ENCODE measurements at places on chromosomes 13 and 19.

DNA sequence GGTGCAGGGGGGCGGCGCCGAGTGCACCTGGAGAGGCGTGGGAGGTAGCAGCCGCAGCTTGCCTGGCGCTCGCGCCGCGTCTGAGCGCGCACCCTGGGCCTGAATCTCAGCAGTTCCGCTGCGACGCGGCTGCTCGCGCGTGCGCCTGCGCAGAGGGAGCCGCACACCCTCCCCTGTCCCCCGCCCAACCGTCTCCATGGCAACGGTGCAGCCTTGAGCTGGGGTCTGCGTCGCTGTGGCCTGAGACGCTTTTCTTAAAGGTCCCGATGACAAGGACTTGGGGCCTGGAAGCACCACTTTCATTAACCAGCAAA lies at the start of gene PNMA8B:
PNMA8B (minus strand) TSS at position 82 of the 314 bp plus-strand sequence. CDS start 402 bp downstream, outside the sequence.
- DNase-seq: peak; percentile 71

- peak; percentile 11 for DNase-seq
These were observed 2.0 kb downstream of the RPL36 start for GRCh38 chr19:5691822-5692722.

DNA sequence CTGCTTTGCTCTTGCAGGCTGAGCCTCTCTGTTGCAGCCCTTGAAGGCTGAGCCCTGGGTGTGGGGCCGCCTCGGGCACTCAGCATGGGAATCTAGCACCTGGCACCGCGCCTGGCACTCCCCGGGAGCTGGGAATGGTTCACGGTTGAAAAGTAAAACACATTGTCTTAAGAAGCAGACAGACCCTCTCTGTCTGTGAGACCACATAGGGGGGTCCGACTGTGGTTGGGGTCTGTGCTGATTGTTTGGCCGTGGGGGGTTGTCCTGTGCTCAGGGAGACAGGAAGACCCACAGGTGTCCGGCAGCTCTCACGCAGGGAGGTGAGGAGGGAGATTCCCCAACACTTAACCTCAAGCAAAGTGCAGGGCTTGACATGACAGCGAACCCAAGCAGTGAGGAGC lies 64.8 kb downstream of the SOX1 start:
- no peak for DNase-seq

GRCh38 chr13:77714119-77714755 lies 16.8 kb downstream of the SLAIN1 start:
- no peak for DNase-seq

GRCh38 chr19:7469669-7470285 lies 19.1 kb downstream of the PEX11G start:
- DNase-seq: no peak

DNA sequence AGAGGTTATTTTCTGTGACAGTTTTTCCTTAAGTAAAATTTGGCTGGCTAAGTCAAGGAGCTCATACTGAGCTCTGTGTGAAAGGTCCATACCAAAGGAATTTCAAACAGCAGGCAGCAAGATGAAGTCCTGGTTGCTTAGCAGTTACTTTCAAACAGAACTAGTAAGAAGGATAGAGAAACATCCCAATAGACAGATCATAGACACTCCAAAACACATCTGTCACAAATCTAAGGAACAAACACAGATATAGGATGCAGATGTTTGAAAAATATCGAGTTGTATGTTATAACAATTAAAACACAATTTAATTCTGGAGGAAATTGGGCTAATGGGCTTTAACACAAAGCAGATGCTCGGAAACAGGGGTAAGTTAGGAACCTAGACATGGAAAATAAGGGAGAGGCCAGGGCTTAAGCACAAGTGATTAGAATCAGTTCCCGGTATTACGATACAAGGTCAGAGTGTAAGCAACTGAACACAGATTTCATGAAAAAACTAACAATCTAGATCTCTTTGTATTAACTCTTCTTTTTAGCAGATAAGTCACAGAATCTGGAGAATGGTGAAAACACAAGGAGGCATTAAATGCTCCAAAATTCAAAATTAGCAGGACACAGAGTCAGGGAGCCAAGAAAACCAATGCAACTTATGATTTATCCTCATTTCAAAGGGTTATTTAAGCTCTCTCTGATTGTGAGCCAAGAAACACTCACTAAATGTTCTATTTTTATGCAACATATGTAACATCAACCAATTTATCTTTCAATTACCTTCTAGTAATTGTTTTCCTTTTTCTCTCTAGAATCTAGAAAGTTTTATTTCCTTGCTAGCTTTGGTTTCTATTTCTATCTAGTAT lies 1992.9 kb upstream of the PCDH20 start:
- DNase-seq: peak; percentile 57

- no peak for DNase-seq
These were observed 11.0 kb upstream of the CASP14 start for GRCh38 chr19:15038294-15038693.

DNA sequence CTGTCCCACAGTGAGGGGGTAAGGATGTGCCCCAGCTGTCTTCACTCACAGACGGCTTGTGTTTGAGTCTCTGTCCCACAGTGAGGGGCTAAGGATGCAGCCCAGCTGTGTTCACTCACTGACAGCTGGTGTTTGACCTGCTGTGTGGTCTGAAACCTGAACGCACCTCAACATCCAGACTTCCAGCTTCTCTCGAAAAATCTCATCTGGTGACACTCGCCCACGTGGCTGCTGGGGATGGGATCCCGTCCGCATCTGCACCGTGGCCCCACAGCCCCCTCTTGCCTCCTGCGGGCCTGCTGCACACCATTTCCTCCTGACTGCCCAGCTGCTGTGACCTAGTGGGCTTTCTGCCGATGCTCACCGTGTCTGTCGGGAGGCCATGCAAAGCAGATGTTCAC lies 27.3 kb downstream of the CHAF1A start:
- no peak for DNase-seq

- no peak for DNase-seq
These were observed 32.8 kb upstream of the LRCH1 start for GRCh38 chr13:46520166-46520565.

GRCh38 chr19:33724721-33725060 lies 72.0 kb upstream of the KCTD15 start:
- DNase-seq: no peak

DNA sequence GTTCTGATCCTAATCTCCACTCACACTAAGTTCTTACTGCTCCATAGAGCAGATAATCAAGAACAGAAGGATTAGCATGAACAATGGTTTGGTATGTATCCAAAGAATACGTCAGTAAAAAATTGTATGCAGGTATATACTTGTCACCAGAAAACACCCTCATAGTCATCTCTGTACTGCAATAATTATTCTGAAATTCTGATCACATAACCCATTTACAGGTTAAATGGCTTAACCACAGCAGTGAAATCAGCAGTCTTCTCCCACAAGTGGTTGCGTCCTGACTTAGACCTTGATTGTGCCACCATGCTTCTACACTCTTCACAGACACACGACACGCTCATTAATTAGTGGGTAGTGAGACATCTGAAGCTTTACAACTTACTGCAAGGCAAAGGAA lies 50.9 kb downstream of the LNX2 start:
- no peak for DNase-seq

GRCh38 chr19:47226426-47227351 lies 4.3 kb downstream of the BBC3 start:
- DNase-seq: peak; percentile 78

DNA sequence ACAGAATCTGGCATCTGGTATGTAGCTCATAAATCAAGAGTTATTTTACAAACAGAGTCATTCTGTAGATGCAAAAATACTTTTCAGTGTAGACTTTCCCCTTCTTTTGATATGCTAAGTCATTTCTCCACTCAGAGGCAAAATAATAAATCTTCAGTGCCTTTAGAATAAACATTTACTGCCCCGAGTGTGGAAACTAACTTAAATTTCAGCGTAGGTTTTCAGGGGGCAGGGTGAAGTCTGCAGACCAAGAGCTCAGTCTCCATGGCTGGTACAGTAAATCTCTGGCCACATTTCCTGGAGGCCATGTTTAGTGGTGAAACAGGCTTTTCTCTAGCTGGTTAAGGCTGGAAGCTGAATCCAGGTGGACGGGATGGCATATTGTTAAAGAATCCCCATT lies 13.1 kb upstream of the ADPRHL1 start:
- DNase-seq: no peak

DNA sequence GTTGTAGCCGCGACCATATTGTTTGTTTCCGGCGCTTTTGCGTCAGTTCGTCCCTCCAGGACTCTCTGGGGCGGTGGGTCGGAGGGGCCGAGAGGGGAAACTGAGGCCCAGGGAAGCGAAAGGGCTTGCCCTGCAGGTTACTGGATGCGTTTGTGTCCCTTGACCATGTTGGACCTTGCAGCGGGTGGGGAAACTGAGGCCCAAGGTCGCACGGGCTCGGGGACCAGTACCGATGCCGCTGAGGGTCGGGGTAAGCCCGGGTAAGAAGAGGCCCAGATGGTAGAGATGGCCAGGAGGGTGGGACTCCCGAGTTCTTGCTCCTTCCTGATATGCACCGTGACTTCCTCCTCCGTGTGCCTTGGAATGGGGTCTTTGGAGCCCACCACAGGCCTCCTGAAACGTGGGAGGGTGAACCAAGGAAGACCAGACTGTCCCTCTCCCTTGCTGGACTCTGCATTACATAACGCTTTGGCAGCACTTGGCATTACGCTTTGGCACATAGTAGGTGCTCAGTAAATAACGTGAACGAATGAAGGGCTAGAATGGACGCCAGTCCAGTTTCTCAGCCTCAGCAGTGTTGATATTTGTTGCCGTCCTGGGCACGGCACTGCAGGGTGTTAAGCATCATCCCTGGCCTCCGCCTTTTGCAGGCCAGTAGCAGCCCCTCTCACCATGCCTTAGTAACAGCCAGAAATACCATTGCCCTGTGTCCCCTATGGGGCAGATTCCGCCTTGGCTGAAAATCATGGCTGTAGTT lies 743 bp downstream of the CHAF1A start:
- DNase-seq: no peak

DNA sequence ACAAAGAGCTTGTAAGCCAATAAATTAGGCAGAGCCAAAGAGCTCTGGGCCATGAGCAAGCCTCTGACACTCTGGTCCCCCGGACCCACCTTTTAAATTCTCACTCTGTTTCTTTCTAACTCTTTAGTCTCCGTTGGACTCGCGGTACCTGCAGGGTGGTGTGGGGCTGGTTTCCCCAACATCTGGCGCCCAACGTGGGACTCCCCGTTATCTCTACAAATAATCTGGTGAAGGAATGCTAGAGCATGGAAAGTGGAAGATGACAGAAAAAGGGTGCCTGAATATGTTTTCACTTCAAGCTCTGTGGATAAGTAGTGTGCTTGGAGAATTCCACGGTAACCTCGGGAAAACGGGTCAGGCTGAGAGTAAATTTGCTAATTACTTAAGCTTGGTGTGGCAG lies 36.5 kb upstream of the CYP2B6 start:
- no peak for DNase-seq

DNA sequence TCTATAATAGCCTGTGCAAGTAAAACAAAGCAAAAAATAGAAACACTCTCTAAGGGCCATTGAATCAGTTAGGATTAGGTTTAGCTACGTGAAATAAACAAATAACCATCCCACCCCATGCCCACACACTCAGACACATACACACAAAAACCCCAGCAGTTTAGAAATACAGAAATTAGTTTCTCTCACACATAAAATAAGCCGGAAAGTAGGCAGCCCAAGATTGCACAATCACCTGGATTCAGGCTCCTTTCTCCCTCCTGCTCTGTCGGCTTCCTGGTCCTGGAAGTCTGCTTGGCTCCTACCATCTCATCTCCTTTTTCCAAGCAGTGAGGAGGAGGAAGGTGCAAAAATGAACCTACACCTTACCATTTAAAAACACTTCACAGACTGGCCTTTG lies 22.6 kb upstream of the USP12 start:
- DNase-seq: no peak

GRCh38 chr13:99886706-99887105 lies 84.9 kb downstream of the ZIC5 start:
- no peak for DNase-seq

DNA sequence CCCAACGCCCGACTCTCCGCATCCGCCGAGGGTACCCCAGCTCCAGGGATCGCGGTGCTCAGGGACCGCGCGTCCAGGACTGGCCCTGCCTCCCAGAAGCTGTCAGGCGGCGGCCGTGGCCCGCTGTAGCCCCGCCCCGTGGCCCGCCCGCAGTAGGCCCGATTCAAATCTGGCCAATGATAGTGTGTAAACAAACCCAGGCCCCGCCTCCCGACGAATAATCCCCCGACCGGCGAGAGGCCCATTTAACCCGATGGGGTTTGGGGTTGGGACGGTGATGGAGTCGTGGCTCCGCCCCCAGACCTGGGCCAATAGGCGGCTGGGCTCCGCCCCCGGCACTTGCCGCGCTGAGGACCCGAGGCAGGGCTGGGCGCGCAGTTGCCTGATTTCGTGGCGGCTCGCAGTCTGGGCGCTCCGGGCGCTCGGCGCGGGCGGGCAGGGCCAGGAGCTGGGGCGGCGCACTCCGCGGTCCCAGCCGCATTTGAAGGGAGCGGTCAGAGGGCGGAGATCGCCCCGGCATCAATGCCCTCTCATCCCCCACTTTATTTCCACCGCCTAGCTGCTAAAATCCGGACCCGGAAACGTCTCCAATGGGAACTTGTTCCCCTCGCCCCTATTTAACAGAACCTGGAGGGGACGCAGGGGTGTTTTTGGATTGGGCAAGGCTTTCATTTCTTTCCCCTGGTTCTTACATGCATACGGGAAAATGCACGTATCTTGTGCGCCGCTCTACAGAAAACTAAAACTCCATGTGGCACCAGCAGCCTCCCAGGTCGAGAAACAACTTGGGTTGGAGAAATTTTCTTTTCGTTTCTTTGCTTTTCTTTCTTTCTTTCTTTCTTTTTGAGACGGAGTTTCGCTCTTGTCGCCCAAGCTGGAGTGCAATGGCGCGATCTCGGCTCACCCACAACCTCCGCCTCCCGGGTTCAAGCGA lies 8.4 kb upstream of the BICRA start:
- peak; percentile 100 for DNase-seq

GRCh38 chr13:38862443-38862842 lies 128.2 kb downstream of the STOML3 start:
- DNase-seq: no peak

DNA sequence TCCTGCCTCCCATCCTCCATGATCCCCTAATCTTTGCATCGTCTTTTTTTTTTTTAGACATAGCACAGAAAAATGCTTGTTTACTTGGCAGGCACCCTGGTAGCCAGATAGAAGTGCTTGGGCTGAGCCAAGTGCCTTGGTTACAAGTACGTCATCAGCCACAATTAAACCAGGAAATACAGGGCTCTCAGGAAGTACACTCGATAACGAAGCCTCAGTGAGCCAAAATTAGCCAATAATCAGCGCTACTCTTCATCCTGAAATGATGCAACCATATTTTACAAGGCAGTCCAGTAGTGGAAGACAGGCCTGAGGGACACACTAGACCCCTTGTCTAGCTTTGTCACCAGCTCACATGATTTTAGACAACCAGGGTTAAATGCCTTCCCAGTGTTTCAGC lies 194.0 kb upstream of the NBEA start:
- no peak for DNase-seq

DNA sequence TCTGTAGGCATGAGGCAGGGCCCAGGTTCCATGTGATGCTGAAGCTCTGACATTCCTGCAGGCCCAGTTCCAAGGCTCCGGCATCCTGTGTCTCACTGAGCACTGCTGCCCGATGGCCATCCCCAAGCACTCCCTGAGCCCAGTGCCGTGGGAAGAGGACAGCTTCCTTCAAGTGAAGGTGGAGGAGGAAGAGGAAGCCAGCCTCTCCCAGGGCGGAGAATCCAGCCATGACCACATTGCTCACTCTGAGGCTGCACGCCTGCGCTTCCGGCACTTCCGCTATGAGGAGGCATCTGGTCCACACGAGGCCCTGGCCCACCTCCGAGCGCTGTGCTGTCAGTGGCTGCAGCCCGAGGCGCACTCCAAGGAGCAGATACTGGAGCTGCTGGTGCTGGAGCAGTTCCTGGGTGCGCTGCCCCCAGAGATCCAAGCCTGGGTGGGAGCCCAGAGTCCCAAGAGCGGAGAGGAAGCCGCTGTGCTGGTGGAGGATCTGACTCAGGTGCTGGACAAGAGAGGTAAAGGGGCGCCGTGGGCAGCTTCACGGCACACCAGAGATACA lies 8.0 kb downstream of the ZSCAN22 start:
- DNase-seq: no peak
